Osteocyte (in vitro differentiated cells): ENCODE measurements at places on chromosomes 3 and 15. TPM values are rescaled to one million over a fixed set of nuclear protein-coding genes. Genes with fewer than 3 reads are reported as not detected.

DNA sequence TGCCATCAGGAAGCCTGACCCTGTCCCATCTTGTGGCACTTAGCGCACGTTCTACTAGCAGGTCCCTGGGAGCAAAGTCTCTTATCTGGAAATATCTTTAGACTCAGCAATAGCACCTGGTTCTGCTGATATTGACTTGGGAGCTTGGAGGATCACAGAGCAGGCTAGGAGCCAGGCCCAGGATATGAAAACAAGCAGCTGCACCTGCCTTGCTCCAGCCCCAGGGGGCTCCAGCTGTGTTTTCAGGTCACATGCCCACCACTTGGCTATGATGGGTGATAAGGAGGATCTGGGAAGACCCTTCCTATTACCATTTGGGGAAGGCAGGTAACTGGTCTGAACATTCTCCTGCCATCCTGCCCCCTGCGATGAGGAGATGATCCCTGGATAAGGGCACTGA, 87.8 kb downstream of the C3orf70 start:
- no peak for DNase-seq
- no peaks in the 10 kb centered on the region for H3K36me3 ChIP-seq
- no peak overlapping the region for H3K4me3 ChIP-seq
- no peaks in the 10 kb centered on the region for H3K27me3 ChIP-seq
- H3K27ac ChIP-seq = no peak overlapping the region

DNA sequence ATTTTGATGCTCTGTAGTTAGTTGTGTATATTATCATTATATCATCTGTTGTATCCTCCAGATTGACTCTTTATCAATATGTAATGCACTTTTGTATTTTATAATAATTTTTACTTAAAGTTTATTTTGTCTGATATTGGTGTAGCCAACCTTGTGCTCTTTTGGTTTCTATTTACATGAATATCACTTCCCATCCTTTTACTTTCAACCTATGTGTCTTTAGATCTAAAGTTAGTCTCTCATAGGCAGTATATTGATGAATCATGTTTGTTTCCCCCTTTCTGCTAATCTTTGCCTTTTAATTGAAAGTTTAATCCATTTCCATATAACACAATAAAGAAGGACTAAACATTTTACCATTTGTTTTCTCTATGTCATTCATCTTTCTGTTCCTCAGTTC, 28.1 kb upstream of the CD200R1L start:
- H3K4me3 ChIP-seq = no peak overlapping the region
- H3K27me3 ChIP-seq = peaks cover 38% of the 10 kb centered on the region
- H3K4me1 ChIP-seq = no peaks in the 10 kb centered on the region
- no peak overlapping the region for H3K27ac ChIP-seq

- H3K27me3 ChIP-seq = peaks cover 20% of the 10 kb centered on the region
- DNase-seq = no peak
- no peak overlapping the region for H3K4me3 ChIP-seq
- no peak overlapping the region for H3K27ac ChIP-seq
Observed at GRCh38 chr15:65338366-65338765, 33.9 kb downstream of the RNU5B-1 start.

- DNase-seq = no peak
- H3K36me3 ChIP-seq = no peaks in the 10 kb centered on the region
- peaks cover 49% of the 10 kb centered on the region for H3K4me1 ChIP-seq
- no peak overlapping the region for H3K27ac ChIP-seq
- no peaks in the 10 kb centered on the region for H3K27me3 ChIP-seq
- no peak overlapping the region for H3K4me3 ChIP-seq
Observed at GRCh38 chr15:38876211-38876610, 311.6 kb upstream of the RASGRP1 start.

DNA sequence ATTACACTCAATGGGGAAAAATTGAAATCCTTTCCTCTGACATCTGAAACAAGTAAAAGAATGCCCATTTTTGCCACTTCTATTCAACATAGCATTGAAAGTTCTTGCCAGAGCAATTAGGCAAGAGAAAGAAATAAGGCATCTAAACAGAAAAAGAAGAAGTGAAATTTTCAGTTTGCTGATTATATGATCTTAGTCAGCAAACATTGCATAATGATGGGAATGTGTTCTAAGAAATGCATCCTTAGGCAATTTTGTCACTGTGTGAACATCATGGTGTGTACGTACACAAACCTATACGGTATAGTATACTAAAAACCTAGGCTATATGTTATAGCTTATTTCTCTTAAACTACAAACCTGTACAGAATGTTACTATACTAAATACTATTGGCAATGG, 278.0 kb downstream of the CGGBP1 start:
- DNase-seq = no peak
- no peak overlapping the region for H3K27ac ChIP-seq
- no peaks in the 10 kb centered on the region for H3K36me3 ChIP-seq
- H3K27me3 ChIP-seq = no peaks in the 10 kb centered on the region

SPESP1 gene
- total RNA-seq = not detected in 2 replicates

INKA1 gene
- total RNA-seq = 5.1 and 5.2 TPM in 2 replicates

CD47 gene
- total RNA-seq = 44.8 and 51.2 TPM in 2 replicates

- no peak overlapping the region for H3K27ac ChIP-seq
- peaks cover 3% of the 10 kb centered on the region for H3K4me1 ChIP-seq
- H3K27me3 ChIP-seq = no peaks in the 10 kb centered on the region
- DNase-seq = peak; percentile 72
- H3K4me3 ChIP-seq = no peak overlapping the region
Observed at GRCh38 chr15:101020945-101021344, 101.8 kb downstream of the LRRK1 start.

GRCh38 chr3:77321646-77322045, 281.7 kb downstream of the ROBO2 start:
- H3K4me3 ChIP-seq = no peak overlapping the region
- H3K27ac ChIP-seq = peak overlapping the region; percentile 0
- no peaks in the 10 kb centered on the region for H3K36me3 ChIP-seq
- peaks cover 38% of the 10 kb centered on the region for H3K4me1 ChIP-seq

DNA sequence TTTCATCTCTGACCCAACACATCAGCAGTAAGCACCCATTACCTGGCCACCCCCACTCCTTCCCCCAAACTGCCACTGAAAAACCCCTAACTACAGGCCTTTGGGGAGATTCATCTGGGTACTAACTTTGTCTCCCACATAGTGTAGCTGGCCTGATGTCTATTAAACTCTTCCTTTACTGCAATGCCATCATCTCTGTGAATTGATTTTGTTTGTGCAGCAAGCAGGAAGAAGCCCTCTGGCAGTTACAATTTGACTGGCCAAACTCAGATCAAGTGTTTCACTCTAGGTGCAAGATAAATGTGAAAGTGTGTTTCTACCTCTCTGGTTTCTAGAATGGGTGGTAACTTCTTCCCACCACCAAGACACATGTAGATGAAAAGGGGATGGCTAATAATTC, 26.7 kb upstream of the OR5K4 start:
- H3K4me3 ChIP-seq = no peak overlapping the region
- no peak overlapping the region for H3K27ac ChIP-seq
- H3K27me3 ChIP-seq = peaks cover 29% of the 10 kb centered on the region
- H3K36me3 ChIP-seq = no peaks in the 10 kb centered on the region
- peaks cover 3% of the 10 kb centered on the region for H3K4me1 ChIP-seq

OR4M2 gene
- not detected in 2 replicates for total RNA-seq

- no peaks in the 10 kb centered on the region for H3K36me3 ChIP-seq
- no peak for DNase-seq
- no peaks in the 10 kb centered on the region for H3K4me1 ChIP-seq
- H3K27me3 ChIP-seq = peaks cover 2% of the 10 kb centered on the region
- H3K4me3 ChIP-seq = no peak overlapping the region
Observed at GRCh38 chr3:117435506-117435905, 725.9 kb downstream of the TUSC7 start.
